Activated CD4-positive, CD25-positive, alpha-beta regulatory T cell treated with anti-CD3 and anti-CD28 coated beads, Interleukin-2, amount 50 U/mL, for 72 hours (primary cell): ENCODE measurements at places on chromosomes 12 and 14.

DNA sequence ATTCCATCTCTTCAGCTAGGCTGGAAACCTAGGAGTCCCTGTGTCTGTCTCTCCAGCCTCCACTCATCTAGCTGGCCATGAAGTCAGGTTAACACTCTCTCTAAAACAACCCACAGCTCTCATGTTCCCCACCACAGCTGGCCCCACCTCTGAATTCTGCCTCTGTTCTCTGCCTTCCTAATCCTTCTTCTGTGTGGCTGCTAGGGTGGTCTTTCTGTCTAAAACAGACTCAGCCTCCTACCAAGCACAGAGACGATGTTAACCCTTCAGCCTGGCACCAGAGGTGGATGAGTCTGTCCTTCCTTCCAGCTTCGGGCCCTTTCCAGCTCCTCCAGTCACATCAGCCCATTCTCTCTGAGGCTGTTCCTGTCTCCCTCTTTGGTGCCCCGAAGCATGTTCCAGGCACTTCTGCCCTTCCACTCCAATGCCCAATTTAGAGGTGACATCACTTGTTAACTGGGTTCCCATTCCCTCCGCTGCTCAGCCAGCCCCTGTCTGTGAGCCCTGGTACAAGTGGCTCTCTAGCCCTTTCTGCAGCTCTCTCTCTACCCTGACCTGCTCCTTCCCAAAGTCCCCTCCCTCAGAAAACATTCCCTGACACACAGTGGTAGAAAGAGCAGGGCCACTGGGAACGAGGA lies 9.1 kb downstream of the FIGNL2 start:
- DNase-seq, result no peak

- no peak for DNase-seq
Measured at GRCh38 chr12:52647601-52648000, 4.4 kb downstream of the KRT2 start.

GRCh38 chr14:55884819-55885218 lies 233.4 kb upstream of the PELI2 start:
- no peak for DNase-seq

- DNase-seq, result no peak
Measured at GRCh38 chr14:28926122-28926521, 159.5 kb downstream of the FOXG1 start.

DNA sequence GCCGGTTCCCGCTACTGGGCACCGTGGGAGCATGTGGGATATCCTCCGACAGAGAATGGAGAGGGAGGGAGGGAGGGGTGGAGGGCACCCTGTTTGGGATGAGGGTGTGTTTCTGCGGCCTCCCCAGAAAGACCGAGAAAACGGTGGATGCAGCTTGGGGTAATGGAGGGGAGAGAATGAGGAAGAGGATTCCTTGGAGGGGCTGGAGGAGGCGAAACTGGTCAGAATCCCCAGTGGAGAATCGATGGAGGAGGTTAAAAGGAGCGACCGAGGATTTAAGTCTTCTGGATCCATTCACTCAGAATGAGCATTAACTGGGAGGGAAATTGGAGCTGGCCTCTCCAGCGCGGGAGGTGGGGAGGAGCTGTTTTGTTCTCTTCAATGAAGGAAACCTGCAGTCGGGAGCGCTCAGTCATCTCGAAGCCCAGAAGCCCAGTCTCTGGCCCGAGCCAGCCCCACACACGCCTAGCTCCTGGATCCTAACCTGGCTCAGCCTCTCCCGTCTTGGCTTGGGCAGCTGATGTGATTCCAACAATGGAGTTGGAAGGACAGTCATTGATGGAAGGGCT lies 581 bp downstream of the ARG2 start:
- no peak for DNase-seq

DNA sequence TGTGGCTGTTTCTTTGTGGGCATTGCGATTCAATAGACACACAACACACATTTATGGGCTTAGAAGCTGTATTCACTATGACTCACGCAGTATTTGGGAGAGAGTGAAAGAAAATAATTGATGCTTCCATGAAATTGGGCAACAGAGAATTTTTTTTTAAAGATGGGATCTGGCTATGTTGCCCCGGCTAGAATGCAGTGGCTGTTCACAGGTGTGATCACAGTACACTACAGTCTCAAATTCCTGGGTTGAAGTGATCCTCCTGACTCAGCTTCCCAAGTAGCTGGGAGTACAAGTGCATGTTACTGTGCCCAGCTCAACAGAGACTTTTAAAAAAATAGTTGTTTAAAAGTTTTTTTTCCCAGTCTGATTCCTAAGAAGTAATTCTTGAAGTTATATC lies 146.3 kb downstream of the APAF1 start:
- no peak for DNase-seq

GRCh38 chr14:71011479-71011878 lies 104.2 kb downstream of the PCNX1 start:
- no peak for DNase-seq

- no peak for DNase-seq
Measured at GRCh38 chr12:59191372-59191771, 271.1 kb upstream of the LRIG3 start.

DNA sequence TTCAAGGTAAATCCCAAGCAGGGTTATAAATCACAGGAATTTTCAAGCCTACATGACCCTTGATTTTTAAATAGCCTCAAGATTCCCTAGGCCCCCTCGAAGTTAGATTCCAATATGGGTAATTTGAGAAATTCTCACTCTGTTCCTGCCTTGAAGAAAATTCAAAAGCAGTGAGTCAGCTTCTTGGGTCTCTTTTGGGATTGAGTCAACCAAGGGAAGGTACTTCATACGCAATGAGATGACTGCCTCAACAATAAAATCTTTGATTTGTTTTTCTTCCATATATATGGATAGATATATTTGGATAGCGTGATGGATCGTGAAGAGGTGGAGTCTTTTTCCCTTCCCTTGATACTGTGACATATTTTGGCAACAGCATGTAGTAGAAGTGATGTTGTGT lies 180.4 kb upstream of the ATP2B1 start:
- DNase-seq, result no peak

DNA sequence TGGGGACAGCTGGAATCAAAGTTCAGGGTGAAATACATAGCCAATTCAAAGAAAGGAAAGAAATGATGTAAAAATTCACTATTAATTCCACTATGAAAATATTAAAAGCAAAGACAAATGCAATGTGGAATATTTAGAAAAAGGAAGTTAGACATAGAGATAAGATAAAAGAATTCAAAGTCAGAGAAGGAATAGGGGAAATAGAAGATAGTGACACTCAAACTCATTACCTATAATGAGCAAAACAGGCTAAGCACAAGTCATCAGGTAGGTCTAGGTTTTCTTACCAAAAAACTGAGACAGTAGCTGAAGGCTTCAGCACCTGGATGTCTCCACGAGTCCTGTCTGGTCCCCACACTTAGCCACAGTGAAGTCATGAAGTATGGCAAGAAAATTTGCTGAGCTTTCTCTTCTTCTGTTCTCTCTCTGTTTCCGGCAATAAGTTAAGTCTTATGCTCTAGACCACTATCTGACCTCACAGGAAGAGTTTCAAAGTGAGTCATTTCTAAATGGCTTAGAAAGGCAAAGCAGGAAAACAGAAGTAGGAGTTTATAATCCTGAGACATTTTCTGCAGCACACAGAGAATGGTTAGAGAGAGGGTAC lies at the start of gene C3AR1:
Gene C3AR1 (minus strand): TSS at position 369 of the 604 bp plus-strand sequence. CDS start 6,174 bp downstream, outside the sequence.
- DNase-seq, result no peak

DNA sequence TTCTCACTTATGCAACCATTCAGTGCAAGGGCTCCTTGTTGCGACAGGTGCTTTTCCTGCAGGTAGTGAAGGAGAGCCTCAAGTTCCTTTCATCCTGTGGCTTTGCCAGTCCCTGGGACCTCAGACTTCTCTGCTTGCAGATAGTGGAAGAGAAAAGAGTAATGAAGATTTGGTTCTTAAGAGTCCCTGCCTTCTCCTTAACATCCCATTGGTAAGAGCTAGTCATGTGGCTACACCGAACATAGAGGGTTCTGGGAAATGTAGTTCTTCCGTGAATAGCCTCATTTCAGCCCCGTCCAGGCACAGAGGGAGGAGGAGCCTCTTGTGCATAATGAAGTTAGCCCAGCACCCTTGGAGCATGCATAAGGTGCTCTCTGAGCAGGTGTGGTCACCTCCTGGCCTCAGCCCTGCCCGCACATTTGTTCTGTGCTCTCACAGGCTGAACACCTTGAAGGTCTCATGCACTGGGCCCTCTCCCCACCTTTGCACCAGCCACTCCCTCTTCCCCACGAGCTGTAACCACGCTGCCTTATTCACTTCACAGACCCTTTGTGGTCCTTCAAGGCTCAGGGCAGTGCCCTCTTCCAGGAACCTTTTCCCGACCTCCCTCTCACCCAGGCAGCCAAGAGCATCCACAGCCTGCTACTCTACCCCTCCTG lies 134.0 kb downstream of the BCL11B start:
- DNase-seq, result no peak

GRCh38 chr14:94088516-94088915 lies 7.4 kb downstream of the IFI27L1 start:
- DNase-seq, result no peak

GRCh38 chr12:77891518-77892147 lies 60.9 kb downstream of the NAV3 start:
- DNase-seq, result no peak

DNA sequence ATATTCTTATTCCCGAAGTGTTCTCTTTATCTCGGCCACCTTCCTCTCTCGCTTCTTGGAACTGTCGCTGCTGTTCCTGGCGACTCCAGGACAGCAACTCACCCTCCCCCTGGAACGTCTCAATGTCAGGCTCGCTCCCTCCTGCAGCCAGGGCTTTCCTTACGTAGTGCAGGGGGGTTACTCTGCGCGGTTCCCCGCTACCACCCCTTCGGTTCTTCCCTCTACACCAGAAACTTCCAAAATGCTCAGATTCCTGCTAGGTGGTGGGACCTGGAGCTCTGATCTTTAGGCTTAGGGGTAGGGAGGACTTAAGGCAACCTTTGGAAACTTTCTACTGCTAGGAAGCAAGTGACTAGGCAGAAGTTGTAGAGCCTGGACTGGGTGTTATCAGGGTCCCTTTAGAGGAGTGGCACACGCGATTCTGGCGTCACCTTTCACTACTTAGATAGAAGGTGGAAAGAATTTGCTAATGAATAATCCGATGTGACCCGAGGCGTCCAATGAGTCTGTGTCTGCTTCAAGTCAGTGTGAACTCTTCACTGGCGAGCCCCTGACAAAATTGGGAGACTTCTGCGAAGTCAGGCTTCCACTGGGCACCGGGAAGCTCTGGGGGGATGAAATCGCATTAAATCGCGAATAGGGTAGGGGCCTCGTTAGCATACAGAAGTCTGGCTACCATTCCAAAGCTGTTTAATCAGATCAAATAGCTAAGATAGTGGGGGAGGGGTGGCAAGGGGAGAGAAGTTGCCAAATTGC lies 900 bp upstream of the DPF3 start:
- DNase-seq, result no peak

DNA sequence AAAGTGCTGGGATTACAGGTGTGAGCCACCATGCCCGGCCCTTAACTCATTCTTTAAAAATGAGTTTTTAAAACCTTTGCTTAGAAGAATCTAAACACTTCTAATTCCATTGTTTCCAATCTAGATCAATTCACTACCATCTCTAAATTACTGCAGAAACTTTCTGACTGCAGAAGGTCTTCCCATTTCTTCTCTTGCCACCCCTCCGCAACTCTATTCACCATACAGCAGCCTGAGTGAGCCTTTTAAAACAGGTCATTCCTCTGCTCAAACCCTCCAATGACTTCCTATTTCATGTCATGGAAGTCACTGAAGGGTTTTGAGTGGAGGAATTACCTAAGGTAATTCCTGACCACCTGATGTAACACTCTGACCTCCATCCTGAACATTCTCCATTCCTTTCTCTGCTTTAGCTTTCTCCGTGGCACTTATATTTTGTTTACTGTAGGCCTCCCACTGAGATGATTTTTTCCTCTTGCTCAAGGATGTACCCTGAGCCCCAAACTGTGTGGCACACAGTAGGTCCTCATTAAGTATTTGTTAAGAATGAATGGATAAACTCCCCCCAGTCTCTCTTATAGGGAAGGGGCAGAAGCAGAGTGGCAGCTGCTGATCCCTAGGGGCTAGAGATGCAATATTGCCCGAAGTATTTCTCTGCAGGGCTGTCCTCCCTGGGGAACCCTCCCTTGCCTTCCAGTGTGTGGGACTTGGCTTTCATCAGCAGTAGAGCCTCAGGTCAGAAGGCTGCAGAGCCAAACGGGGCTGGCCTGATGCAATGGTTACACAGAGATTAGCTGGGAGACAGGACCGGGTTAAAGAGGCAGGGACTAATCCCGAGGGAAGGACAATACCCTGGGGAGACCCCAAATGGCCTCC lies 1.2 kb downstream of the DDIT3 start:
- DNase-seq, result no peak

DNA sequence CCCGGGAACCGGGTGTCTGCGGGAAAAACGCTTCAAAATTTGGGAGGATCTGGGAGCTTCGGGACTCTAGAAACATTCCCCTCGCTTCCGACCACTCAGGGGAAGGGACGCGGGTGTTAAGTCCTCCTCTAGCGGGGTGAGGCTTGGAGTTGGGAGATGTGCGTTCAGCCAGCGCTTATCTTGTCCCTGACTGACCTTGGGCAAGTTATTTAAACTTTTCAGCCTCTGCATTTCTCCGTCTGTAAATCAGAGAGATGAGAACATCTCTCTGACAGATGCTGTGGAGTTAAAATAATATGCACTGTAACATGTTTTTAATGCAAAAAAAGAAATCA lies 76.9 kb upstream of the ANO4 start:
- no peak for DNase-seq

DNA sequence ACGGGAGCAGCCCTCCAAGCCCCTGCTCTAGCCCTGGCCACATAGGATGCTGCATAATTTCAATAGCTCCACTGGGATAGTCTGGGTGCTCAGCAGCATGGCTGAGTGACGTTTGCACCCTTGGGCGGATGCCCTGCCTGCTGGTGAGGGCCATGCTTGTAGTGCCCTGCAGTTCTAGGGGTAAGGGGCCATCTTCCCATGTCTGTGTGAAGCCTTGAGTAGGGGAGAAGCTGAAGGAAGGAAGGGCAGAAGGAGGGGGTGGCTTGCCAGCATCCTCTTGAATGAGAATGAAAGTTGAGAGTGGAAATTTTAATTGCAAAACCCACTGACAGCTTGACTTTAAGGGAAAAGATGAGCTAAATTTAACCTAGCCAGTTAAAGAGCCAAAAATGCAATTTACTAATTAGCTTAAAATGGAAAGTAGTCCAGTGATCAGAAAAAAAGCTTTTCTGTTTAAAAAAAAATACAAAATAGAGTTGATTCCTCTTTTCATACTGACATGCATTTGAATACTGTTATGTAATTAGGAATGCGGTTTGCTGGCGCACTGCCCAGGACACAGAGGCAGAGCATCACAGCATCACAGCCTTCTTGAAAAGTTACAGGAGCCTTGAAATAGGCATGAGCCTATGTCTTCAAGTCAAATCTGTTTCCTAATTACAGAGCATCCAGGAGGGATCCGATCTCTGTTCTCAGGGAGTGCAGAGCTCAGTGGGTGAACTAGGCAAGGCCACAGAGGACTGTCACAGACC lies 18.5 kb upstream of the EML1 start:
- no peak for DNase-seq
